WTC11 (cell line): ENCODE measurements at places on chromosomes 1 and 21. TPM values are rescaled to one million over a fixed set of nuclear protein-coding genes. Genes with fewer than 3 reads are reported as not detected.

DNA sequence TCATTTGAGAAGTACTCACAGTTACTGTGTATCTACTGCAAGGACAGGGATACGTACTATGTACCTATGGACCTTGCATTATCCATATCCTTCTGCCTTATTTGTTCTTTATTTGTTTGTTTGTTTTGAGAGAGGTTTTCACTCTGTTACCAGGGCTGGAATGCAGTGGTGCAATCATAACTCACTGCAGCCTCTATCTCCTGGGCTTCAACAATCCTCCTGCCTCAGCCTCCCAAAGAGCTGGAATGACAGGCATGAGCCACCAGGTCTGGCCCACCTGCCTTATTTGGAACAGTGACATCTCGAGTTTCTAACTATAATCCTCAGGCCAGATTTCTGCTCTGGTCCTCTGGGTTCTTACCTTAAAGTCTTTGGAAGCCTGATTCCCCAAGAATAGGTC, 395.5 kb upstream of the PKN2 start:
- no peak for DNase-seq

DNAJB4 gene
- 23.4 to 26.5 TPM (median 26.0 TPM) in 3 replicates for total RNA-seq

LCE1C gene
- not detected in 3 replicates for total RNA-seq

LCA5L gene
- total RNA-seq: 0.64 to 1.0 TPM (median 0.76 TPM) in 3 replicates

SHE gene
- 0.73 to 1.1 TPM (median 0.79 TPM) in 3 replicates for total RNA-seq

DNA sequence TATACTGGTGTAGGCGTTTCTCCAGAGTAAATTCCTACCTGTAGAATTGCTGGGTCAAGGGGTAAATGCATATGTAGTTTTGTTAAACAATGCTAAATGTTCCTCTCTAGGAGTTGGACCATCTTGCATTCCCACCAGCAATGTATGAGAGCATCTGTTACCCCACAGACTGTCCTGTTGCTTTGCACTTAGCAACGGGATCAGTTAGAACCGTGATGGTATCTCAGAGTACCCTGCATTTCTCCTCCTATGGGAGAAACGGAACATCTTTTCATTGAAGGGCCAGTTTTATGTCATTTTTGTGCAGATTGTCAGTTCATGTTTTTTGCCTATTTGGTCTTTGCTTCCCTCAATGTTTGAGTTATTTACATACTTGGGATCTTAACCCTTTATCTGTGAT, 18.0 kb upstream of the RIPPLY3 start:
- no peak for DNase-seq

GRCh38 chr1:183946320-183946613, 91.3 kb downstream of the COLGALT2 start:
- no peak for DNase-seq

EPB41 gene
- 80.6 to 85.0 TPM (median 81.2 TPM) in 3 replicates for total RNA-seq

- no peak for DNase-seq
Measured at GRCh38 chr1:145720556-145720877, 1.2 kb downstream of the CD160 start.

GRCh38 chr1:239025223-239025622, 361.1 kb upstream of the CHRM3 start:
- DNase-seq: no peak

DNA sequence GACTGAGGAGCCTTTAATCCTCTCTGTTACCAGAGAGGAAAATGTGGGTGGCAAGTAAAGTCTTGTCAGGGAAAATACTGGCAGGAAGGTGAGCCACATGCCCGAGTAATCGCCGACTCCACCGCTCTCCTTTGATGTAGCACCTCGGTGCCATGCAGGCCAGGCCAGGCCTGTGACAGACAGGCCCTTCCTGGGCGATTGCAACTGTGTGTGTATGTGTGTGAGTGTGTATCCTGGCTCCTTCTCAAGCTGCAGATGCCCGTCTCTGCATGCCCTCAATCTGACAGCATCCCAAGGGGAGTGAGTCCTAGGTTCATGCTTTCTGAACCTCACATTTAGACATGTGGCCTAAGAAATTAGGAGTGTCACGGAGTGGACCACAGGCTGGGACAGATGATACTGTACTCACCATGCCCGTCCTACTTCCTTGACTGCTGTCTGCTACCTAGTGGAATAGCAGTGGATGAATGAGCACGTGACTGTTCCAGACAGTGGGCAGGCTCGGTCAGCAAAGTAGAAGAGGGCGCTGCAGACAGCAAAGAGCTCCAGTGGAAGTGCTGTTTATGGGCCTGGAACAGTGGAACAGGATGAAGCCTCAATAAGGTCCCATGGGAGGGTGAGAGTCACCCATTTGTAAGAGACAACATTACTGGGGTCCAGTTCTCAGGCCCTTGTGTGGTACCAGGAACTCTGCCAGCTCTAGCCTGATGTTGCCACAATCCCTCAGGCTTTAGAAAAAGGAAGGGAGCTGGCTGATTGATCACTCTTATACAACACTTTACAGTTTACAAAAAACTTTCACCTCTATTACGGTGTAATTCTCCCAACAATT, 25.3 kb downstream of the SERTAD4 start:
- DNase-seq: no peak

GRCh38 chr1:180182643-180183311, 28.1 kb downstream of the QSOX1 start:
- no peak for DNase-seq

PADI6 gene
- not detected in 3 replicates for total RNA-seq

SAMSN1 gene
- 1.0 to 1.3 TPM (median 1.2 TPM) in 3 replicates for total RNA-seq

- DNase-seq: no peak
Measured at GRCh38 chr1:44672961-44673674, 1.2 kb downstream of the TMEM53 start.

RIMKLA gene
- total RNA-seq: 8.3 to 17.3 TPM (median 15.9 TPM) in 3 replicates

GPX7 gene
- total RNA-seq: 9.9 to 13.9 TPM (median 13.1 TPM) in 3 replicates

FLG2 gene
- total RNA-seq: not detected in 3 replicates

DNA sequence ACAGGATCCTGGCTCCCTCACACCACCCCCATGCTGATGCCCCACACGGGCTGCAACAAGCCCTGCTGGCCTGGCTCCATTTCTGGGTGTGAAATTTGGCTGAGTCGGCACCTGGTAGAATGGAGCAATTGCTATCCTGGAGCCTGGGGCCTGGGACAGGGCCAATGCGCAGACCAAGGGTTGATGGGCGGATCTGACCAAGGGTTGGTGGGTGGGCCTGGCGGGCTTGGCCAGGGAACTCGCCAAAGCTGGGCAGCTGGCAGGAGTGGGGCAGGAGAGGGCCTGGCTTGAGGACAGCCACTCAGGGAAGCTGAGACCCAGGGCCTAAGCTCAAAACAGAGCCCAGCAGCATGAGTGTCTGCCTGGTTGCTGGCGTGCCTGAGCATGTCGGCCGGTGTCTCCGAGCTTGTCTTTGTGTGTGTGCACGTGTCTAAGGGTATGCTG, 70.9 kb upstream of the POU3F1 start:
- DNase-seq: no peak

CHI3L1 gene
- 0.24 to 0.41 TPM (median 0.27 TPM) in 3 replicates for total RNA-seq

BRDT gene
- 0.13 to 0.21 TPM (median 0.18 TPM) in 3 replicates for total RNA-seq

DNA sequence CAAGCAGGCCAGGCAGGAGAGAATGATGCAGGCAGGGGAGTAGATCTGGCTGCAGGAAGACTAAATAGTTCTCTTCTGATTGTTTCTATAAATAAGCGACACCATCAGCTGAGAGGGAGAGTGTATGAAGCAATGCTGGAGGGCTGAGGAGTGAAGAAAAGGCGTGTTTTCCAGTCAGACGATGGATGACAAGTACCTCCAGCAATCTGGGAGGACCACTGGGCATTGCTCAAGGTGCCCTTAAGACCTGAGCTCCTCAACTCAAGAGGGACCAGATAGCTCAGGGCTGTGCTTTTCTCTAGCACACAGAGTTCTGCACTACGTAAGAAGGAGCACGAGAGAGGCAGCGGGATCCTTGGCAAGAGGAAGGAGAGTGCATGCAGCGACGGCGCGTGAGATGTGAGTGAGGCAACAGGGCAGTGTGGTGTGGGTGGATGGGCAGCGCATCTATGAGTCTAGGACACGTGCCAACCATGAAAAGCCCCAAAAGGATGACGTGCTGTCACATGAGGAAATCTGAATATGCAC, 36.0 kb downstream of the PABPC4 start:
- DNase-seq: no peak

GRCh38 chr1:241600496-241600901, 39.7 kb downstream of the CHML start:
- no peak for DNase-seq

KCNE2 gene
- 0.23 to 0.62 TPM (median 0.44 TPM) in 3 replicates for total RNA-seq

GRCh38 chr1:109792056-109792831, 28.5 kb upstream of the EPS8L3 start:
- DNase-seq: peak; percentile 51

DNA sequence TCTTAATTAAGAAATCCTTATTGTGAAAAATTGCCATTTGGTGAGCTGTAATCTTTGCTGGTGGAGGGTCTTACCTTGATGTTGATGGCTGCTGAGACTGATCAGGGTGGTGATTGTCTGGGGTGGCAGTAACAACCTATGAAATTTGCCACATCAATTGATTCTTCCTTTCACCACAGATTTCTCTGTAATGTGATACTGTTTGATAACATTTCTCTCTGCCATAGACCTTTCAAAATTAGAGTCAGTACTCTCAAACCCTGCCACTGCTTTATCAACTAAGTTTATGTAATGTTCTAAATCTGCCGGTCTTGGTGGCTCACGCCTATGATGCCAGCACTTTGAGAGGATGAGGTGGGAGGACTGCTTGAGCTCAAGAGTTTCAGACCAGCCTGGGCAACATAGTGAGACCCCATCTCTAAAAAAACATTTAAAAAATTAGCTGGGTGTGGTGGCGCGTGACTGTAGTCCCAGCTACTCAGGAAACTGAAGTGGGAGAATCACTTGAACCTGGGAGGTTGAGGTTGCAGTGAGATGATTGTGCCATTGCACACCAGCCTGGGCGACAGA, 5.0 kb downstream of the KPNA6 start:
- no peak for DNase-seq

- DNase-seq: no peak
Measured at GRCh38 chr1:70093250-70093975, 112.0 kb downstream of the LRRC40 start.

ADAMTS4 gene
- 9.1 to 11.2 TPM (median 10.0 TPM) in 3 replicates for total RNA-seq

DNA sequence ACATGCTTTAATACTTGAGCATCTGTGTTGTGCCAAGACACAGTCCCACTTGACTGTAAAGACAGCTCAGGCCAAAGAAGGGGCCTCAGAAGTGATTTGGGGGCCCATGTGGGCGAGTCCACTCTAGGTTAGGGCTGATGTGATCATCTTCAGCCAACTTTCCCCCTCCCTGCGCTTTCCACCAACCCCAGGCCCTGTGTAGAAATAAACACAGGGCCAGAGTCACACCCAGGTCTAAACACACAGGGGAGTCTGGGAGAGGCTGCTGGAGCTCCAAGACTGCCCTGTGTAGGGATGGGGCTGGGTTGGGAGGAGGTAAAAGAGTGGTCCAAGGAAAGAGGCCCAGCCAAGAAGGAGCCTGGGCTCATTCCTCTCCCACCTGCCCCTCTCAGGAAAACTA, 2.5 kb upstream of the WNT2B start:
- DNase-seq: no peak

TRIM33 gene
- 42.0 to 44.5 TPM (median 42.7 TPM) in 3 replicates for total RNA-seq

- peak; percentile 75 for DNase-seq
Measured at GRCh38 chr1:111738436-111739193, 580 bp downstream of the INKA2 start.

GRCh38 chr1:154851392-154852177, 18.5 kb downstream of the KCNN3 start:
- peak; percentile 58 for DNase-seq

DNA sequence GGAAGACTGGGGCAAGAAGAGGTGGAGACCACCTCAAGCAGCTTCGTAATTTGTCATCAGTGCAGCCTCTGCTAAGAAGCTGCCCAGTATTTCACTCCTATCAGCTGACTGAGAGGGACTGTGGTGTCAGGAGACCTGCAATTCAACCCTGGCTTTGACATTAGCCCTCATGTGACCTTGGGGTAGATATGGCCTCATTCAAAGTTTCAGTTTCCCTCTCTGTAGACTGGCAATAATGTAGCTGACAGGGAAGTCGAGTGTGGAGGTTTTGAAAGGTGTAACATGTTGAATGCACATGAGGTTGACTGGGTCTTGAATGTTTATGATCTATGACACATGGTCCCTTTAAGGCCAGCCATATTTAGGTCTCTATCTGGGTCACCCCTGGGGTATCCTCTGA, 2.2 kb upstream of the SPRR4 start:
- DNase-seq: no peak

GRCh38 chr1:165826565-165827267, 698 bp upstream of the UCK2 start:
- DNase-seq: no peak

DNA sequence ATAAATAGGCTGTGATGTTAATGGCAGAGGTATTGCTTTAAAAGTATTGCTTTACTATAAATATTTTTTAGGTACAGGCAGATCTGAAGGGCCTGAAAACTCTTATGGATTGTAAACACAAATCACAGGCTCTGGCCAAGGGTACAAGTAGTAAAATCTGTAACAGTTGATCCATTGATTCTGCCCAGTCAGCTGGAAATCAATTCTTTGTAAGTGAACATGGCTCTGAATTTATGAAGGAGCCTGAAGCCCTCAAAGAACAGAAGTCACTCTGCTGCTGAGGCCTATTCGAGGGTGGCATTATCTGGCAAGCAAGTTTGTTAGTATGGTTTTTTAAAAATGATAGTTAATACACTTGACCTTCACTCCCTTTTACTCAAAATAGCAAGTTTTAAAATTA, 834.0 kb upstream of the TMPRSS15 start:
- no peak for DNase-seq

PRAMEF26 gene
- total RNA-seq: not detected in 3 replicates

DNA sequence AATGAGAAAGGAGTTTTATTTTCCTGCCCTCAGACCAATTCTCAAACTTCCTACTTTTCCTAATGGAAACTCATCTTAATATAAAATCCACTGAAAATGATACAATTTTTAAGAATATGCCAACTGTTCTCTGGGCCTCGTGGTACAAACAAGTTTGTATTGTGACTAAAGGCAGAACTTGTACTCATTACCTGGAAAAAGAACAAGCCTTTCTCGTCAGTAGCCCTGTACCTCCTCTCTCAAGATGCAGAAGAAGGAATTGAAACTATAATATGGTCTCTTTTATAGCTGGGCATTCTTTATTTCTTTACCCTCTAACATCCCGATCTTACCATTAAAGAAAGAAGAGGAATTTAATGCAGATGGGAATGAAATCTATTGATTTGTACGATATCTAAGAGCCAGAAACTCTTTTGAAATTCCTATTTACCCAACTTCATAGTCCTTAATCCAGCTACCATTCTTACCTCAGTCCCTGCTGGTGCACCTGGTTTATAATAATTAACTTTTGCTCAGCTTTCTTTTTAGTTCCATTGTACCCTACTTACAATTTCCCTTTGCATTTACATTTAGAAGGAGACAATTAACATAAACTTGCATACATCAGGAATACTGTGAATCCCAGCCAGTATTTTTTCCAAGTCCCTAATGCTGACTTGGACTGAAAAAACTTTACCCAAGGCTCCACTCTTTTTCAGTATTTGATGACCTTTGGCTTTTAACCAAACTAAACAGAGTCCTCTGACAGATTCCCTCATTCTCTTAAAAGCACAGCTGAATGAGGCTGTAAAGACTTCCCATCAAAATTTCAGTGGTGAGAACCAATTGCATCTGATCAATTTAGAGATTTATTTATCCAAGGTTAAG, 1162.4 kb downstream of the BRINP3 start:
- no peak for DNase-seq
